ENCODE measurements at places on chromosomes 5 and 9.
A peak's percentile ranks its signal among the peaks of the same experiment; 100 is the strongest.

DNA sequence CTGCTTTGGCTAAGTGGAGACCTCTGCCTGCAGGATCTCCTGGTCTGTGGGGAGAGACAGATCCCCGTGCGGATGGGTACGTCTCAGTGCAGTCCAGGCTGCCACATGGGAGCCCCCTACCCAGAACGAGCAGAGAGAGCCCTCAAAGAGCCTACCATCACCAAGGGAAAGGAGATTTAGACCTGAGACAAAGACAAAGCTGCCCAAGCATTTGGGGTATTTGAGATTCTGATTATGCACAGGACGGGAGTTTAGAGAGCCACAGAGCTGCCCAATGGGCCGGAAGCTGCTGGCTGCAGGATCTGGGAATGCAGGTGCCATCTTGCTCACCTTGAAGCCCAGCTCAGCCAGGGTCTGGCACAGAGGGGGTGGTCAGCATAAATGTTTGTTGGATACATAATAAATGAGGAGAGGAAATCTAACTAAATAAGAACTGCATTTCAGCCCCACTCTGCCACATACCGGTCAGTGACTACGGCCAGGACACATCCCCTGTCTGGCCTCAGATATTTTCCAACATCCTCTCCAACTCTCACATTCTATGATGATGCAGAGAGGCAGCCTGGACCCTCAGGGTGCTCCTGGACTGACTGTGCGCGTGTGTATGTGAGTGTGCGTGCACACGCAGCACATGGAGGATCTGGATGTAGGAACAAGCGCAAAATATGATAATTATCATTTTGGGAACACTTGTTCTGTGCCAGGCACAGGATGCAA is 157.8 kb downstream of the FGF18 start:
- no peak for DNase-seq

- no peak for DNase-seq
Observed at GRCh38 chr5:88979244-88979643, 96.3 kb upstream of the MEF2C start.

DNA sequence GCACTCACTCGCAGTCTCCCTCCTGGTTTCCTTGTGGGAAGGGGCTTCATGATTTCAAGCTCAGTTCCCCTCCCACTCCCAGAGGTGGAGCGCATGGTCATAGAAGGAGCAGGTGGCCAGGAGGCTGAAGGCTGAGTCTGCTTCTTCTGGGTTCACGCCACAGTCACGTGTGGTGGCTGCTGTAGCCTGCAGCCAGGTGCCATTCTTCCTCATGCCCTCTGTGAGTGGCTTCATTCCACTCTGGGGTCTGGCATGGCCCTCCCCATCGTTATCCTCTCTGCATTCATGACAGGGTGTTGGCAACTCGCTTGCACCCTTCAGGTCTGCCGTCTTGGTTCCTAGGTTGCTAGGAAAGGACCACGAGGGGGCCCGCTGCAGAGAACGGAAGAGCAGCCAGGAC is 3.5 kb downstream of the MRPL41 start:
- no peak for DNase-seq

- DNase-seq: no peak
Observed at GRCh38 chr5:107248066-107248695, 422.6 kb downstream of the EFNA5 start.

- DNase-seq: peak; percentile 84
Observed at GRCh38 chr9:127224883-127225739, 39.5 kb upstream of the GARNL3 start.

DNA sequence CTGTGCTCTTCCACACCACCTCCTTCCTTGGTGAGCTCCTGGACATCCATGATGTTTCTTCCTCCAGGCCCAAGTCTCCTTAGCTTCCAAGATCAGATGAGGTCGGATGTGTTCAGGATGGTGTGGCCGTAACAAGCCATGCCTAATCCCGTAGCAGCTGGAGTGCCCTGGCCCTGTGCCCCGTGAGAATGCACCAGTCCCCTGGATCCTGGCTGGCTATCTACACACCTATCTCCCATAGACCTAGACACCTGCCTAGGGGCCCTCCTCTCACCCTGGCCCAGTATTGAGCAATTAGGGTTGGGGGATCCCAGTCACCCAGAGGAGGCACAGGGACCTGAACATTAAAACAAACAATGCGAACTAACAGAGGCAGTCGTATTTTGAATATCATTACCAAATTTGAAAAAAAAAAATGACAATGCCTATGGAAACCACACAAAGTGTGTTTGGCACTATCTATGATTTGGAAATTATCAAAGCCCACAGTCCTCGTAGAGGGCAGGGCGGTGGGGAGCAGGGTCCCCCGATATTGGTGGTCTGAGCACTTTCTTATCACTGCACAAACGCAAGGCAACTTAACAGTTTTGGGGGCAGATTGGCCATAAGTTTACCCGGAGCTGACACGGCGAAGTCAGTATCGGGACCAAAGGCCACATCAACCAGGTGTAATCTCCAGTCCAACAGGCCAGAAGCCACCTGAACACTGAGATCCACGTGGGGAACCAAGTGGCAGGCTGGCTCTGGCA is 13.2 kb downstream of the ENG start:
- no peak for DNase-seq

All from SHP77 (cell line).